ENCODE measurements at places on chromosomes 6 and 20.

- DNase-seq, result no peak
Observed at GRCh38 chr6:7440476-7440875, 50.9 kb downstream of the RIOK1 start.

DNA sequence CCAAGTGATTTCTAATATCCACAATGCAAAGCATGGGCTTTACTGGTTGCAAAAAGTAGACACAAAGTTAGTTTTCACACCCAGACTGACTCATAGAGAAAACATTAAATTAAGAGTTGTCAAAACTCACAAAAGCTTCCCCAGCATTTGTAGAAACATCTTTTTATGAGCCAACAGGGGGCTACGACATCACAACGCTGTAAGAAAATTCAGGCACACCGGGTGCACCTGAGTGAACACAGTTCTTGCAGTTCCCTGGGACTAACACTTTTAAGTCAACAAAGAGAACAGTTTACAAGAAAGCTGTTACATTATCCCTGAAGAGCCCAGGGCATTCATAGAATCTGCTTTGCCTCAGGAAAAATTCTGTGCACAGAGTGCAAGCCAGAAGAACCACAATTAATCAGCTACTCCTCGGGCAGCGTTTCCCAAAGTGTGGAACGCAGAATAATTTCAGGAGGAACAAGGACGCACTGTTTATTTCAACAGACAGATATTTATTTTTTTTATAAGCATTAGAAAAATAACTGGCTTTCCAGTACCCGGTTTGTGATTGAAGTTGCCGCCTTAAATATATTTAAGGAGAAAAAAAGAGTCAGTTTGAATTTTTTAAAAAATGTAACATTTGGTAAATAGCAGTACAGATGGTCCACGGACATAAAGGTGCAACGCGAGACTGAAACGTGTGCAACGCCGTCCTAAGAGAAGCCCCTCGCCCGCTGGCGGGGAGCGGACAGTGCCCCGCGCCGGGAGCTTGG lies 1.2 kb downstream of the NCOA5 start:
- DNase-seq, result no peak

- DNase-seq, result no peak
Observed at GRCh38 chr6:65728879-65729479, 22.0 kb upstream of the EYS start.

DNA sequence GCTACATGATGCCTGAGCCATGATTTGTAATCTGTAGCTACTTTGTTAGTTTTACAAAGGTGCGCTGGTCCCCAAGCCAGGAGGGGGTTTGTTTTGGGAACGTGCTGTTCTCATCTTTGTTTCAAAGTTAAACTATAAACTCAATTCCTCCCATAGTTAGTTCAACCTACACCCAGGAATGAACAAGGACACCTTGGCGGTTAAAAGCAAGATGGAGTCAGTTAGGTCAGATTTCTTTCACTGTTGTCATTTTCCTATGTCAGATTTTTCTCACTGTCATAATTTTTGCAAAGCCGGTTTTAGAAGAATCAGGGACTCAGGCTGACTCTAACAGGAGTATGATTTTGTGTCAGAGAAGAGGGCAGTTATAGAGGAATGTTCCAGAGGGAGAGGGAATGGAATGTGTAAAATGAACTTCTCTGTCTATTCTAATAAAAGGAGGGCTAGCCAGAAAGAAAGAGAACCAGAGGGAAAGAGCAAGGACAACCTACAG lies 2.3 kb upstream of the GMPR start:
- DNase-seq, result no peak

DNA sequence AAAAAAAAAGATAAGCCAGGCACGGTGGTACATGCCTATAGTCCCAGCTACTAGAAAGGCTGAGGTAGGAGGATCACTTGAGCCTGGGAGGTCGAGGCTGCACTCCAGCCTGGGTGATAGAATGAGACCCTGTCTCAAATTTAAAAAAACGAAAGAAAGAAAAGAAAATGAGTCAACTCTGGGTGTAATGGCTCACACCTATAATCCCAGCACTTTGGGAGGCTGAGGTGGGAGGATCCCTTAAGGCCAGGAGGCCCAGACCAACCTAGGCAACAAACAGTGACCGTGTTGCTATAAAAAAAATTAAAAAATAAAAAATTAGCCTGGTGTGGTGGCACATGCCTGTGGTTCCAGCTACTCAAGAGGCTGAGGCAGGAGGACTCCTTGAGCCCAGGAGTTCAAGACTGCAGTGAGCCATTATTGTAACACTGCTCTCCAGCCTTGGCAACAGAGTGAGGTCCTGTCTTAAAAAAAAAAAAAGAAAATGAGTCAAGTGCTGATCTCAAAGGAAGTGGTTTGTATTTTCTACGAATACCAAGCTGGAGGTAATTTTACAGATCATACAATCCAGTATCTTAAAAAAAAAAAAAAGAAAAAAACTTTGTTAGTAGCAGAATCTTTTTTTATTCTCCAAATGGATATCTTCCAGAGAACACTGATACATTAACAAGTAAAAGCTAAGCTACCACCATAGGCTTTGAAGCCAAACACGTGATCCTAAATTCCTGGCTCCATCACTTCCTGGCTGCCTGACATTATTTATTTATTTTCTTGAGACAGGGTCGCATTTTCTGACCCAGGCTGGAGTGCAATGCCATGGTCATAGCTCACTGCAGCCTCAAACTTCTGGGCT lies 5.7 kb downstream of the COMMD7 start:
- DNase-seq, result no peak

GRCh38 chr20:32244150-32244823 lies 33.2 kb upstream of the KIF3B start:
- no peak for DNase-seq

GRCh38 chr20:63735859-63736718 lies at the start of gene LIME1:
Gene LIME1, plus strand, starts transcription at chr20:63736664. Its CDS starts 886 bp downstream, at chr20:63737550.
- no peak for DNase-seq

- no peak for DNase-seq
Observed at GRCh38 chr6:148004651-148005050, 338.0 kb upstream of the SASH1 start.

GRCh38 chr6:26172608-26172968 lies 85.4 kb downstream of the HFE start:
- DNase-seq, result no peak

- DNase-seq, result no peak
Observed at GRCh38 chr6:15249371-15250019, 3.6 kb downstream of the JARID2 start.

DNA sequence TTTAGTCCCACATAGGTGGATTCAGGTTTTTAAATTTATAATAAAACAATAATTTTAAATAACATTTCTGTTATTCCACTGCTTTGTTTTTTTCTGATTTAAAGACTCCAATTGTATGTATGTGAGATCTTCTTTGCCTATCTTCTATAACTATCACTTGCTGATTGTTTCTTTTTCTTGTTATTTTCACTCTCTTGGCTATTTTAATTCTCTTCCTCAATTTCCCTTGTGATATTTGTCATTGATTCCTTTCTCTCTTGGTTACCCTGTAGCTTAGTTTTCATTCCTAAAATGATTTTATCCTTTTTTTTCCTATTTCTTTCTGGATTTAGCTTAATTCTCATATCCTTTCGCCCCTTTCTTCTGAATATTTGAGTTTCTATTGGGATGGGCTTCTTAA lies 227.3 kb upstream of the TENT5A start:
- no peak for DNase-seq

Data from NCI-H774 (cell line).